ENCODE measurements at places on chromosomes 2 and 18.
A peak's percentile ranks its signal among the peaks of the same experiment; 100 is the strongest.

- DNase-seq = peak; percentile 49
These were observed 230.9 kb downstream of the GCA start for GRCh38 chr2:162574615-162575452.

- no peak for DNase-seq
These were observed 40.5 kb downstream of the ABHD3 start for GRCh38 chr18:21664069-21664468.

- DNase-seq = no peak
These were observed 66.5 kb downstream of the EIF2AK3 start for GRCh38 chr2:88560619-88561307.

DNA sequence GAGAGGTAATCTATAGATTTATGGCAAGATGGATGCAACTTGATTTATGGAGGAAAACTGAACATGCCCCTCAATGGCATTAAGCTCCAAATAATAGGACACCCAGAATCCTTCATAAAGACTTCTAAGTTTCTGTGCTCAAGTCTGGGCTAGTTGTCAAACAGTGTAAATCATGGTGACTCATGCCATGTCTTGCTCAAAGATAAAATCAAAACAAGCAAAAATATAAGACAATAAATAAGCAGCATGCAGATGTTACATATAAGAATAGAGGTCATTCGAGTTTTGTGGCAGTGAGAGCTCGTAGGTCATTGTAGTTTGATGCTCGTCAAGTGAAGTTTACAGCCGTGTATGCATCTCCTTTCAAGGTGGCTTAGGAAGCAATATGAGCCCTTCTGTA, 403.2 kb downstream of the THSD7B start:
- no peak for DNase-seq

DNA sequence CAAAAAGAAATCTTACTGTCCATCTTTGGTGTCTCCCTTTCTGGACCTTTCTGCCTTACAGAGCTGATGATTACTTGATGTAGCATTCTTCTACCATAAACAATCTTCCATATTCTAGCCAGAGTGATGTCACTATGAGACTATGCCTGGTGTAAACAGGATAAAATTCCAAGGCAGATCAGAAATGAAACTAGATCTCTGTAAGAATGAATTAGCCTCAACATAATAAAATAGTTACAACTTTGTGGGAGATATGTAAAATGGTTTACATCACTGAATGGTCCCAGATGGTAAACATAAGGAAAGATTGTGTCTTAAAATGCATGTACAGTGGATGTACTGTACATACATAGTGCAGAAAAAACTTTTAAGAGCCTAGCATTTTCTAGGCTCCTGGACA, 112.3 kb upstream of the ZNF521 start:
- peak; percentile 57 for DNase-seq

- peak; percentile 51 for DNase-seq
These were observed 122.9 kb downstream of the ATAD2B start for GRCh38 chr2:23803965-23804542.

GRCh38 chr2:15378148-15378908, 182.8 kb downstream of the NBAS start:
- DNase-seq = no peak

DNA sequence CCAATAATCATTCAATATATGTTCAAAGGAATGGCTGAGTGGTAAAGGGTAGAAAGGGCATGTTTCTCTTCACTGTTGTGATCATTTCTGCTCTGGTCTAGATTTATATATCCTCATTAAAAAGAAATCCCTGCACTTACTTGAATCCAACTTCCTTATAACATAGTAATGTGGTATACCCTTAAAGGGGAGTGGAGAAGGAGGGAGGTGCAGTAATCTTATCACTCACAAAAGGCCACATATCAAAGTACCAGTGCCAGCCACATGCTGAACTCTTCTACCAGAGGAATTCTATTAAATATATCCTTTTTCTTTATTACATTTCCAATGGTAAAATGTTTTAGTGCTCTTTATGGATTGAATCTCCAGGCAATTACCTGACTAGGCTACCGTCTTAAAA, 3.3 kb downstream of the KATNAL2 start:
- no peak for DNase-seq

DNA sequence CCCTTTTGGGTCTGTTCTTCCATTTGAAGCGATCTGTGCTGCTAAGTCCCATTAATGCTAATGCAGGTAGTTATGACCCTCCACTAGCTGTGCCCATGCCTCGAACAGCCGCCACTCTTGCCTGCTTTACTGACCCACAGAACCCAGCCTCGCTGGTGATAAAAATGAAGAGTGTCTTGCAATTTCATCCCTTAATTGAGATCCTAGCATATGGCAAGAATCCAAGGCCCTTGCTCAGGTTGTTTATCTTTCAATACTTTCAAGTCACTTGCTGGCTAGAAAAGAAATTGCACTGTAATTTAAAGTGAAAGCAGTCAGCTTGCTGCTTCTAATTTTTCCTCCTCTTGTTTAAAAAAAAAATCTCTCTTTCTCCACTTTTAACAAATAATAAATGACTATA, 73.6 kb downstream of the ZNF521 start:
- DNase-seq = peak; percentile 11

DNA sequence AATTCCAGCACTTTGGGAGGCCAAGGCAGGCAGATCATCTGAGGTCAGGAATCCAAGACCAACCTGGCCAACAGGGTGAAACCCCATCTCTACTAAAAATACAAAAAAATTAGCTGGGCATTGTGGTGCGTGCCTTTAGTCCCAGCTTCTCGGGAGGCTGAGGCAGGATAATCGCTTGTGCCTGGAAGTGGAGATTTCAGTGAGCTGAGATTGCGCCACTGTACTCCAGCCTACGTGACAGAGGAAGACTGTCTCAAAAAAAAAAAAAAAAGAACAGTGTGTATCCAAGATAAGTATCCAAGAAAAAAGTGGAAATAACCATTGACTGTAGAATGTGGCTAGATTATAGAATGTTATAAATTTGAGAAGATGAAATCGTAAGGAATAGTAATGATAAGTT, 142.1 kb downstream of the FAM124B start:
- DNase-seq = no peak

DNA sequence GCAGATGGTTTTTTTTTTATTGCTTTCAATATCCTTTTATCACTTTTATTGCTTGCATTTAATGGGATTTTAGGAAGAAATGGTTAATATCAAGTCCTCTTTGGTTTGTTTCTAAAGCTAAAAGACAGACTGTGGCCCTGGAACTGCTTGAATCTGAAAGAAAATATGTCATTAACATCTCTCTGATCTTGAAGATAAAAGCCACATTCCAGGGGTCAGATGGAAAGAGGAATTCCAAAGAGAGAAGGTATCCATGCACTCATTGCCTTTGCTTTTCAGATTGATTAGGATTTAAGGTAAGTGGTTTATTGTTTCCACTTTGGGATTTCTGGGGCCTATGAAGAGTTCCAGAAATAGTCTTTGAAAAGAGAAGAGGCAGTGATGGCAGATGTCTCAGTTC, 54.1 kb downstream of the ARHGEF33 start:
- no peak for DNase-seq
